A673 (cell line): ENCODE measurements at places on chromosomes 1 and 21. TPM values are rescaled to one million over a fixed set of nuclear protein-coding genes. Genes with fewer than 3 reads are reported as not detected.

GRCh38 chr1:27505420-27505680 lies 15.4 kb upstream of the WASF2 start:
- no peak for DNase-seq

GRCh38 chr1:153944827-153945117 lies 1.7 kb downstream of the DENND4B start:
- DNase-seq: no peak

GRCh38 chr1:153599847-153600246 lies 13.1 kb downstream of the S100A16 start:
- DNase-seq: no peak

GRCh38 chr1:42807056-42807668 lies 9.8 kb upstream of the ERMAP start:
- DNase-seq: no peak

GRCh38 chr1:51861669-51862068 lies 16.9 kb downstream of the NRDC start:
- no peak for DNase-seq

- no peak for DNase-seq
These were observed 43.7 kb downstream of the TRIM11 start for GRCh38 chr1:228362884-228363450.

DNA sequence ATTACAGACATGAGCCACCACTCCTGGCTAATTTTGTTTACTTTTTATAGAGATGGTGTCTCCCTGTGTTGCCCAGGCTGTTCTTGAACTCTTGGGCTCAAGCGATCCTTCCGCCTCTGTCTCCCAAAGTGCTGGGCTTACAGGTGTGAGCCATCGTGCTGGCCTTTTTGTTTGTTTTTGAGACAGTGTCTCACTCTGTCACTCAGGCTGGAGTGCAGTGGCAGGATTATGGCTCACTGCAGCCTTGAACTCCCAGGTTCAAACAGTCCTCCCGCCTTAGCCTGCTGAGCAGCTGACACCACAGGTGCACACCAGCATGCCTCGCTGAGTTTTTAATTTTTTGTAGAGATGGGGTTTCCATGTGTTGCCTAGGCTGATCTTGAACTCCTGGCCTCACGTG lies 49.1 kb downstream of the ADARB1 start:
- no peak for DNase-seq

DNA sequence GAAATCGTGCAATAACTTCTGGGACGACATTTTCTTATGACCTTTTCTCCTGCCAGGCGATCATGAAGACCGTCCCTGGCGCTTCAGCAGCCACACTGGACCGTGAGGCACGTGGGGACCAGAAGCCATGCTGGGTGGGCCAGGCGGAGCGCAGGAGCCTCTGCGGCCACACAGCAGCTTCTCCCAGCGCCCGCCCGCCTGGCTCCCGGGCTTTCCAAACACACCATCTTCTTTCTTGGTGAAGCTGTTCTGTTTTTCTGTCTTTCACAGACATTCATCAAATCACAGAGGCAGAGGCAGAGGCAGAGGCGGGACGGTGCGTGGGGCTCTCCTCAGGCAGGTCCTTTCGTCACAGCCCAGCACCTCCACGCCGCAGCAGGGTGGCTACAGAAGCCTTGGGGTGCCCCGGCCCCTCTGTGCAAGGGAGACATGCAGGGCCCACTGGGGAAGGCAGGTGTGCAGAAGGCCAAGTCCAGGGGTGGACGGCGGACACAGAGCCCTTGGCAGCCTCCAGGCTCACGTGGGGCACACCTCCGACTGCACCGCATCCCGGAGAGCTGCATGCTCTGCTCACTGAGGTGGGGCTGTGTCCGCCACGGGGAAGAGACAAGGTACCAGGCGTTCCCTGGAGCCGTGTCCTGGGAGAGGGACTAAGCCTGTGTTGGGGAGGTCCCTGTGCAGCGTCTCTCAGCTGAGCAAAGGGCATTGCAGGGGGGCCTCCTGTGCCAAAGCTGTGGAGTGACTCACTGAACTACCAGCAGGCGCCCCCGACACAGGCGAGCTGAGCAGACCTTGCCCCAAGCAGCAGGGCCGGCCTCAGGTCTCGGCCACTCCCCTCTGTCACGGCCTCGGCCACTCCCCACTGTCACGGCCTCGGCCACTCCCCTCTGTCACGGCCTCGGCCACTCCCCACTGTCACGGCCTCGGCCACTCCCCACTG lies 2.6 kb upstream of the TMEM240 start:
- no peak for DNase-seq

DNA sequence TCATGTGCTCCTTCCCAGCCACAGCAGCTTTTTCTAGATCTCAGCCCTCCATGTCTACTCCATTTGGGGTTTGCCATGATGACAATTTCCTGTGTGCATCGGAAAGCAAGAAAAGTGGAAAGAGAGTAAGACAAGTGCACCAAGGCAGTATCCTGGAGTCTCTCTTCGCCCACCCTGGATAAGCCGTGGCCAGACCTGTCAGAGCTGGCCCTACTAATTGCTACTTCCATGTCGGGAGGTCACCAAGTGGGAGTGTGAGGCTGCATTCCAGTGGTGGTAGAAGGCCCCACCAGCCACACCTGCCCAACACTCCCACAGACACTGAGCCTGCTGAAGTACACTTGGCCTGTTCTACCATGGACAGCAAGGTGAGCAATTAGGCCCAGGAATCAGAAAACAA lies 14.0 kb upstream of the LORICRIN start:
- DNase-seq: no peak

DNA sequence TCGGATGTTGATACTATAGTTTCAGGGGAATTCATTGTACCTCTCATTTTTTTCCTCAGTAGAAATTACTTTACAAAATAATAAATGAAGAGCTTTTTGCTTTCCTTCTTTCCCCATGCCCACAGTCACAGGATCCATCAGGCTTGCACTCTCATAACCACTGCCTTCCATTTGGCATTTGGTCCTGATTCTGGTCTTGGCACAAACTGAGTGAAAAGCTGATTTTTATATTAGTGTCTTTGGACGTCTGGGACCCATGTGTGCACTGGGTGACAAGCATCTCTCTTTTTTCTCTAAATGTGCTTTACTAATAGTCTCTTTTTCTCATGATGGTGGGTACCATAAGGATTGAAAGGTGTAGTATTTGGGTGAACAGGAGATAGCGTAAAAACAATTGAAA lies 2.8 kb downstream of the ELAVL4 start:
- no peak for DNase-seq

GRCh38 chr1:55814967-55815366 lies 599.8 kb upstream of the USP24 start:
- no peak for DNase-seq

DNA sequence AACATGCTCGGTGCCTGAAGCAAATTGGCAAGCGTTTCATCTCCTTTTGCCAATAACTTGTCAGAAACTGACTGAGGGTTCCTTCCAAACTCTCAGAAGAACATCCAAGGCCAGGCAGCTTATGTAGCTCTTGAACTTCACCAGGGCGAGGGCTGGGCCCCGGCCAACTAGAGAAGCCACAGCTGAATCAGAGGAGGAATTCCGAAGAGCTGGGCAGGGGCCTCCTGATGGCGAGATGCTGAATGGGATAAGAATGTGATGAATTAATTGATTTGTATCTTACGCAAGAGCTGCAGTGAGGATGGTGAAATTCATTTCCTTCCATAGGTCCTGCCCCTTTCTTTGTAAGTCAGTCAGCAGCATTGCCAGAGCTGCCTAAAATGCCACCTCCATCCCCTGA lies 345.8 kb downstream of the KIF26B start:
- no peak for DNase-seq

DNA sequence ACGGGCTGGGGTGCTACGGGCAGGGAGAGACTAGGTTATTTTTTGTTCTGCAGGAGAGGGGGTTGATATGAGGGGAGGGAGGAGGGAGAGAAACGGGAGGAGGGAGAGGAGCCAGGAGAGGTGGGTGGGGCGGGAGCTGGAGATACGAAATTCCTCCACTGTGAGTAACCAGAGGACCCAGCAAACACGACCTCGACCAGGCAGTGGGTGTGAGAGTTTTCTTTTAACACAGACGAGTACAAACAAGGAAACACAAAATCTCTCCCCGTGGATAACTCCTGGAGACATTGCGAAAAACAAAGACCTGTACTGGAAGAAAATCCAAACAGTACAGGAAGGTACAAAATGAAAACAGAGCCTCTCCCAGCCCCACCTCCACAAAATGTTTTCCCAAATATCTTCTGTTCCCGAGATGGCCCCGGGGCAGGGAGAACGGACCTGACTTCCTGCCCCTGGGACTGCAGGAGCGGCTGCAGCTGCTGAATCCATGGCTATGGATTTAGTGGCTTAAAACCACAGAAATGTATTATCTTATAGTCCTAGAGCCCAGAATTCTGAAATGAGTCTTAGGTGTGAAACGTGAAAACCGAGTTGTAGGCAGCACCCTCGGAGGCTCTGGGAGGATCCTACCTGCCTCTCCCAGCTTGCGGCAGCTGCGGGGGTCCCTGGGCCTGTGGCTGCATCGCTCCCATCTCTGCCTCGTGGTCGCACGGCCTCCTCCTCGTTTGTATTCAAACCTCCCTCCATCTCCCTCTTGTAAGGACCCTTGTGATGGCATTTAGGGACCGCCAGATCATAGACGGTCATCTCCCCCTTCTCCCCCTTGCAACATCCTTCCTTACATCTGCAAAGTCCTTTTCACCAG lies 82.2 kb downstream of the RIPK4 start:
- DNase-seq: no peak

DNA sequence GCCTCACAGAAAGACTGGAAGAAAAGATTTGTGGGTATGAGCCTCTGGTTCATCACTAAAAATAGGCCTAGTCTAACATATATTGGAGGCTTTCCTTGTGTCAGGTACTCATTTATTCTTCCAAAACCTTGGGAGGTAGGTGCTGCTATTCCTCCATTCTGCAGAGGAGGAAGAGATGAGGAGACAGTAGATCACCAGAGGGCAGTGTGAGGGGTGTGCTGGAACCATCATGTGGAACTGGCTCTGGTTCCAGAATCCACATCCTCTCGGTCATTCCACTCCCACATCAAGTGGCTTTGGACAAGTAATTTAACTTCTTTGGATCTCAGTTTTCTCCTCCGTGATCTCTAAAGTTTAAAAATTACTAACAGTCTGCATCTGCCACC lies 7.4 kb upstream of the INKA2 start:
- no peak for DNase-seq

DNA sequence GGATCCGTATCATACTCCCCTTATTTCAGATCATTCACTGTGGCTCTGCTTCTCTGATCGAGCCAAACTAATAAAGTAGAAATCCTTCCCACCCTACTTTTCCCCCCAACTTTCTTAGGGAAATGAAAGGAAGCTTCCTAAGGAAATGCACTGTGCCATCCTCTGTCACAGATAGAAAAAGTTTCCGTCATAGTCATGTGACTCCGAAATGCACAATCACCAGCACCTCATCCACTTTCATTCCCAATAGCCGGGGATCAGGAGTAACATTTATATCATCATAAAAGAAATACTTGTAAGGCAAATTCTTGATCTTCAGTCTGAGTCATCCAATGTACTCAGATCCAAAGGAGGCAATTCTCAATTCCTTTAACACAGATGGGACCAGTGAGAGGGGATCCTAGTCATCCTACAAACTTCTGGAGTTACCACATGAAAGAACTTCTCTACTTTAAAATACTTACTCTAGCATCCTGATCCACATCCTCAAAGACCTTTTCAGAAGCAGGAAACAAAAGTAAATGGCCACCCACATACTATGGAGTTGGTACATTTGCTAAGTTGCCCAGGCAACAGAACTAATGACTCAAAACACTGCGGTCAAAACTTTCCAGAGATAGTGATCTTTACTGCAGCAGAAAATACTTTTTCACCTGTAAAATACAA lies 97.8 kb upstream of the ZC3H11B start:
- DNase-seq: no peak

- peak; percentile 41 for DNase-seq
These were observed 2.8 kb upstream of the SPSB1 start for GRCh38 chr1:9289711-9290485.

DNA sequence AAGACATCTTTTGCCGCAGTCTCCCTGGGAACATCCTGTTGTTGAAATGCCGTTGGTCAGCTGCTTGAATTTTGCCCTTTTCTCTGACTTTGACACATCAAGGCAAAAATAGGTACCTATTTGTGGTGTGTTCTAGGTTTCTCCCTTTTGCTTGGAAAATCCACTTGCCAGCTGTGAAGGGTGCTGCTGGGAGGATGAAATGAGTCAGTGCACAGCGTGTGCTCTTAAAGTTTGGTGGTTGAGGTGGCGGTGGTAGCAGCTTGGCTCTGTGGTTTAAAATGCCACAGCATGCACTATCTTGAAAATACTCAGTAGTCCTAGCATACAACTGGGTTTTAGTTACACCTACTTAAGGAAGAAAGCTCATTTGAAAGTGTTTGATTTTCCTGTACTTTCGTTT lies 183.8 kb downstream of the DHRS3 start:
- DNase-seq: peak; percentile 72

DNA sequence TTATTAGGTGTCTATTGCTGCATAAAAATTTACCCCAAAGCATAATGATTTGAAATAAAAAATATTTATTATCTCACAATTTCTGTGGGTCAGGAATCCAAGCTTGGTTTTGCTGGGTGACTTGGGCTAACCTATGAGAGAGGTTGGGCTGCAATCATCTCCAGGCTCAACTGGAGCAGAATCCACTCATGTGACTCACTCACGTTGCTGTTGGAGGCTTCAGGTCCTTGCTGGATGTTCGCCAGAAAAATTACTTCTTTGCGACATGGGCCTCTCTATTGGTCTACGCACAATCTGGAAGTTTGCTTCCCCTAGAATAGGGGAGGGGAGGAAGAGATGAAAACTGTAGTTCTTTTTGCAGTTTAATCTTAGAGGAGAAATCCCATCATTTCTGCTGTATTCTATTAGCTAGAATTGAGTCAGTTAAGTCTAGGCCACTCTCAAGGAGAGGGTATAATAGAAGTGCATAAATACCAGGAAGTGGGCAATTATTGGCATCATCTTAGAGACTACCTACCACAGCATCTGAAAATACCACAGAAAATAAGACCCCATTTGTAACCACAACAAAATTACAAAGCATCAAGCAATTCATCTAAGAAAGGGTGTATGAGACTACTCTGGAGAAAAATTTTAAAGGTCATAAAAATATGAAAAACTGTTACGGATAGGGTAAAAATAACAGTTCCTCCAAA lies 5.7 kb upstream of the FASLG start:
- DNase-seq: peak; percentile 53

The CR1L gene
- total RNA-seq: not detected in 2 replicates

The GBP5 gene
- 0.09 TPM in 1 of 2 replicates, not detected in the other for total RNA-seq

The S100A7 gene
- not detected in 2 replicates for total RNA-seq

The CFHR5 gene
- not detected in 2 replicates for total RNA-seq

The HPDL gene
- total RNA-seq: 7.3 and 7.8 TPM in 2 replicates

The DMBX1 gene
- total RNA-seq: 0.69 and 1.4 TPM in 2 replicates

The PLEKHN1 gene
- total RNA-seq: not detected in 2 replicates

The GFI1 gene
- 0.42 and 0.52 TPM in 2 replicates for total RNA-seq
